ENCODE measurements at places on chromosomes 2 and 18.

- no peak for DNase-seq
Observed at GRCh38 chr18:23155537-23155936, 20.3 kb downstream of the CABLES1 start.

DNA sequence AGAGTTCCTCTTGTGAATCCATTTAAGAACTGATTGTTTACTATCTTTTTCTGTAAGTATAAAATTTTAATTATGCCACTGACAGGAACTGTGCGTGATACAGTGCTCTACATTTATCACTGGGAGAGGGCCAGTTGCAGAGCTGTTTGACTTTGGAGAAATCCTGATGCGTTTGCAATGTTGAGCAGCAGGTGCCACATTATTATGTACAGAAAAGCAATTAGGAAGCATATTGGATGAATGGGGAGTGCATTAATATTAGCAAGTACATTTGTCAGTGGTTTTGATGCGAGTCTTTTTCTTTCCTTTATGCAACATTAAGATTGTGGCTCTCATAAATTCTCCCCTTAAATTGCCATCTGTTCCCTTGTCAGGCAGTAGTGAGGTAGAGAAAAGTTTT is 302.3 kb upstream of the FANCL start:
- no peak for DNase-seq

DNA sequence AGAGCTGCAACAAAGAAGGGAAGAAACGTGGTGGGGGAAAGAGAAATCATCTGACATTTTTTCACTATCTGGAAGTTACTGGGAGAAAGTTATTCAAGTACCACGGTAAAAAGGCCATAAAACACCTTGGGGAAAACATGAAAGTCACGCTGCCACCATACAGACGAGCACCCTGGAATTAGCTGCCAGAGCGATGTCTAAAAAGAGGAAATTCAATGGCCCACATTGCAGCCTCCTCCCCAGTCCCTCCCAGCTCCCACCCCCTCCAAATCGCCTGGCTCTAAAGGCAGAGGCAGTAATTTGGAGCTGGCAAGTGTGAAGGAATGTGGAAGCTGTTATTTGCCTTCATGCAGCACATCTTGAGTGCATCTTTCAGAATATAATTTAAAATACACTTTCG is 192.0 kb downstream of the ALK start:
- no peak for DNase-seq

DNA sequence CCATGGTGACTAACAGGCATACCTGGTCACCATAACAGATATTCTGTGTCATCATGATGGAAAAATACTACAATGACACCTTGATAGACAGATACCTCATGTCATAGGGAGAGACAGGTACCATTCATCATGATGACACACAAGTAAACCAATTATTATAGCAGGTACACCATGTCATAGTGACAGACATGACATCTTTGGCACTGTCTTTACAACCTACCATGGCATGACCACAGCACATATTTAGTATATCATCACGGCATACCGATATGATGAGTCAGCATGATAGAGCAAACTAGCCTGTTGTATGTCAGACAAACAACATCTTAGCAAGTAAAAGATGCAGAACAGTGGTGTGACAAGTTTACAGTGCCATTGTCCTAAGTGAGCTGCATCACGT is 101.3 kb upstream of the KLHL29 start:
- no peak for DNase-seq

GRCh38 chr2:119179991-119180390 is 21.4 kb upstream of the C1QL2 start:
- no peak for DNase-seq

- DNase-seq = no peak
Observed at GRCh38 chr18:55457028-55457427, 131.0 kb downstream of the TCF4 start.

DNA sequence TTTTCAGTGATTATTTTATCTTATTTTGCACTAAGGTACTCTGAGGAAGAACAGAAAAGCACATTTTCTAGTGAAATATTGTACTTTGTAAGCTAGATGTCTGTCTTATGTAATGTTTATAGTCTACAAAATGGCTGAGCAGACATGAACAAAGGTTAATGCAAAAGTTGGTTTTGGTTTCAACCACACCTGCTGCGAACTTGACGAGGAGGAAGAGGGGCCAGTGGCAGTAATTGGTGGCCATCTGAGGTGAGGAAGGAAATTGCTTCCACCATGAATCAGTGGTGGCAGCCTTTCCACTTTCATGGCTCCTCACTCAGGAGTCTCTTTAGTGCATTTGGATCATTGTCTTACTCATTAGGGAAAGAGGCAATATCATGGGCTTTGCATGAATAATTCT is 894.2 kb downstream of the CNTNAP5 start:
- DNase-seq = no peak

DNA sequence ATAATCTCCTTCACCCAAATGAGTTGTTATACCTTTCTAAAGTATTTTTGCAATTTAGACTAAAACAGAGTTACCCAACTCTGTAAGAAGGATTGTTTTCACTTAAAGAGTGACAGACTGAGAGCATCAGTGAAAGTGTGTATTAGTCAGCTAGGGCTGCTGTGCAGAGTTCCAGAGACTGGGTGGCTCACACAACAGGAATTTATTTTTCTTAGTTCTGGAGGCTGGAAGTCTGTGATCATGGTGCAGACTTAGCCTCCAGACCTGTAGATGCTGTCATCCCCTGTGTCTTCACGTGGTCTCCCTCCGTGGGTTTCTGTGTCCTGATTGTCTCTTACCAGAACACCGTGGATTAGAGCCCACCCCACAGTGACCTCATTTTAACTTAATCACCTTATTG is 40.0 kb downstream of the BCL2L11 start:
- DNase-seq = peak; percentile 32

GRCh38 chr18:71045331-71046065 is 756.7 kb downstream of the SOCS6 start:
- DNase-seq = no peak

DNA sequence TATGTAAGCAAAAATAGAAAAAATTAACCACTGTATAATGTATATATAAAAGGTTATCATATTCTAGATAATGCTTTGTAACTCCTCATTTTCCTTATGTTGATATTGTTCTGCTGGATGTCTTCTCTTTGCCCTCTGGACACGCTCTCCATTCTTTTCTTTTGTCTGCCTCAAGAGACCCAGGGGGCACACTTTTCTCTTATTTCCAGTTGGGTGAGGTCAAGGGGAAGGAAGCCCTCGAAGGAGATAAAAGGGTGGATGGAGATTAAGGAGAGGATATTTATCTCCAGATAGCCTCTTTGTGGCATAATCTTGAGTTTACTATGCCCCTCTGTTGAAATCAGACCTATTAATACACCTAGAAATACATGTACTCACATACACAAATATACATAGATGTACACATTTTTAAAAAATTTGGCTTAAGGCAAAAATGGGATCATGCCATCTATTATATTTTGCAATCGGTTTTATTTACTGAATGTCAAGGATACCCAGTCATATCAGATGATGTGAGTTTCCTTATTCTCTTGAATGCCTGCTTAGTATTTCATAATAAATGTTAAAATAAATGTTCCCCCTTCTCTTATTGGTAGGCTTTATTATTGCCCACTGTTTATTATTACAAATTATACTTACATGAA is 65.3 kb downstream of the LCLAT1 start:
- DNase-seq = peak; percentile 30

- no peak for DNase-seq
Observed at GRCh38 chr2:232957657-232958090, 55.4 kb downstream of the NGEF start.
